Activated T-cell treated with anti-CD3 and anti-CD28 coated beads for 48 hours (primary cell): ENCODE measurements at places on chromosomes 7 and 10.

- DNase-seq, result no peak
These were observed 102.1 kb downstream of the OSBPL3 start for GRCh38 chr7:24877790-24878311.

DNA sequence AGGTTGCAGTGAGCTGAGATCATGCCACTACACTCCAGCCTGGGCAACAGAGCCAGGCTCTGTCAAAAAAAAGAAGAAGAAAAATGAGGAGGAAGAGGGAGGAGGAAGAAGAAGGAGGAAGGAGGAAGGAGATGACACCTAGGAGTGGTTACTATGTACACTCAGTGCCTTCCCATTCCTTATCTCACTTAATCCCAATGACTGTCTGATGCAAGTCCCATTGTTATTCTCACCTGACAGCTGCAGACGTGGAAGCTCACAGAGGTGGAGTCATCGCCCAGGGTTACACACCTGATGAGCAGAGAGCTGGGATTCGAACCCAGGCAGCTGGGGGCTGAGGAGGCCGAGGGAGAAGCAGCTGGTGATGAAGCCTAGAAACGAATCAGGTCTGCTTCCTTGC lies 258.8 kb downstream of the SNX10 start:
- no peak for DNase-seq

DNA sequence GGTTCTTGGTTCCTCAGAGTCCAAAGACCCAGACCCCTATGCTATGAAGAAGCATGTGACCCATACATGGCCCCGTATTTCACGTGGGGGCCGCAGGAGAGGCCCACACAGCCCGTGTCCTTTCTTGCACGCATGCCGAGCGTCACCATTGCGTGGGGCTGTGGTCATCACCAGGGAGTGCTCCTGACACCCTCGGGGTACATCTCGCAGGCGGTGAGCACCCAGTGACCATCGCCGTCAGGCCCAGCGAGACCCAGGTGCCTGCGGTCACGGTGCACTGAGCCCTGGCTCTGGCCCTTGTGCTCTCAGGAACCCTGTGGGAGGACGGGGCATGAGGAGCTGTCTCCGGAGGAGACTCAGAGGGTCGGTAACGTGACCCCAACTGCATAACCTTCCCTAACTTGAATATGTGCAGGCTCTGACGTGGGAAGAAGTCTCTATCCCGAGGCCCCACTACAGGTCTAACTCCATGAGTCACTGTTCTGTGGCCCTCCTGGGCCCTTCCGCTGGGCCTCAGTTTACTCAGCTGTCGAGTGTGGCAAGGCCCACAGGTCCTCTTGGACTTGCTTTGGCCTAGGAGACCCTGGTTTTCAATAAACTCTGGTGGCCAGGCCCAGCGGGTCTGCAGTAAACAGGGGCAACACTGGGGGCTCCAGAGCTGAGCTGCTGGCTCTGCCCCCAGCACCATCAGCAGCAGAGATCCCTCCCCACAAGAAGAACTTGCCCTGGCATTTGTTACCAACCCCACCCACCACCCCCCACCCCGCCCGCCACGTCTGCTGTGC lies 503.9 kb downstream of the PTPRN2 start:
- DNase-seq, result no peak

DNA sequence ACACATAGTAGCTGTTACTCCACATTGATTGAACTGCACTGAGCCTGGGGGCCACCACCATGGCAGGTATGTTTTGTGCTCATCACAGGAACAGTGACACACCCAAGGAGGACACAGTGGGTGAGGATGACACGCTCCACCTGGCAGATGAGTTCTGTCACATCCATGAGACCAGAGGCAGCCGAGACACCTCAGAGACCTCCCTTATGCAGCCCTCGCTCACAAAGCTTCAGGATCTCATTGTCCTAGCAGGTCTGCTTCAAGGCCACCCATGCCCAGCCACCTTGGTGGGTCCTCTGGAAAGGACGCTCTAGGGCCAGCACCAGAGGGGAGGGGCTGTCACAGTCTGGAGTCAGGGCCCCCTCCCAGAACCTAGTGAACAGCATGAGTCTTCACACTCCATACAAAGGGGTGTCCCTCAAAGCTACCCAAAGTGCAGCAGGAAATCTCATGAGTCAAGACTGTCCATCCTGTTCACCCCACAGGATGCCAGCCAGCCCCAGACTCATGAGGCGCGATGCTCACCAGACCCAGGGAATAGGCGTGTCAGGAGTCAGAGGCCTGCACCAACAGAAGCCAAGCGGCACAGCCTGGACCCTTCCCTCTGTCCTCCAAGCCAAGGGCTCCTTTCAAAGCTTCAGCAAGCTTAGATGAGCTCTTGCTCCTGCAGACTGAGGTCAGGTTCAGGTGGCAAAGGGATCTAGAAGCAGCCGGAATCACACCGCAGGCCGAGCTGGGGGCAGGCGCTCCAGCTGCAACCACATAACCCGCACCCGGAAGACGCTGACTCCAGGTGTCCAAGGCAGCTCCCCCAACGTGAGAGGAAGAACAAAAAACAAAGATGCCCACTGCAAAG lies 9.6 kb downstream of the FAM53B start:
- no peak for DNase-seq

DNA sequence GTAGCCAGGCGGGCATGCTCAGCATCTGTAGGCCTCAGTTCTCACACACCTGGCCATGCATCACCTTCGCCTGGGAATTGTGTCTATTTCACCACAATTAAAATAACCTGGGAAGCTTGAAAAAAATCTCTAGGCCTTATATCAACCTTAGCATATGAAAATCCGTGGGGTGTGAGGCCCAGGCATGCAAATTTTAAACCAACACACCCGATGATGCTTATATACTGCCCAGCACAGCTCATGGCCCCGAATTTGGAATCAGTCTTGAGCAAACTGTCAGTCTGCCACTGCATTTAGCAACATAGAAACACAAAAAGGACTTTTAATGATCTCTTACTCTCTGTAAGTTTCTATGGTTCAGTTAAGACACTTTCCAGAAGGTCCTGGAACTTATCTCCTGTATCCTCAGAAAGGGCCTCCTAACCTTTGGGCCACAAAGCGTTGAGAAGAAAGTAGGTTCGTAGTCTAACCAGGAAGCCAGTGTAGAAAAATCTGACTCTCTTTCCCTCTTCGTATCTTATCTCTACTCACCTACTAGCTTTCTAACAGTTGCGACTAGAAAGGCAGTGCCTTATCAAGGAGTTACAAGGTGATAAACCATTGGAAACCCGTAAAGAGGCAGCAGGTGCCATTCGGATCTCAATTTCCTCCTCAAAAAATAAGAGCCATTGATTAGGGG lies 12.0 kb upstream of the DMBT1 start:
- DNase-seq, result no peak

GRCh38 chr10:69376662-69377061 lies 40.1 kb downstream of the TACR2 start:
- DNase-seq, result no peak

DNA sequence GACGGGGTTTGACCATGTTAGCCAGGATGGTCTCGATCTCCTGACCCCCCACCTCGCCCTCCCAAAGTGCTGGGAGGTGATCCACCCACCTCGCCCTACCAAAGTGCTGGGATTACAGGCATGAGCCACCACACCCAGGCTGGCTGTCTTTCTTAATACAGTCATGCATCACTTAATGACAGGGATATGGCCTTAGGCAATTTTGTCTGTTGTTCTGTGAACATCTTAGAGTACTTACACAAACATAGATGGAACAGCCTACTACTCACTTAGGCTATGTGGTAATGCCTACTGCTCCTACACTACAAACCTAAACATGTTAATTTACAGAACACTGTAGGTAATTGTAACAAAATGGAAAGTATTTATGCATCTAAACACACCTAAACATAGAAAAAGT lies 106.6 kb upstream of the KCNMA1 start:
- DNase-seq, result no peak

- no peak for DNase-seq
These were observed 38.3 kb downstream of the AHCYL2 start for GRCh38 chr7:129263168-129263567.

GRCh38 chr10:19882621-19883020 lies 66.4 kb downstream of the PLXDC2 start:
- no peak for DNase-seq

DNA sequence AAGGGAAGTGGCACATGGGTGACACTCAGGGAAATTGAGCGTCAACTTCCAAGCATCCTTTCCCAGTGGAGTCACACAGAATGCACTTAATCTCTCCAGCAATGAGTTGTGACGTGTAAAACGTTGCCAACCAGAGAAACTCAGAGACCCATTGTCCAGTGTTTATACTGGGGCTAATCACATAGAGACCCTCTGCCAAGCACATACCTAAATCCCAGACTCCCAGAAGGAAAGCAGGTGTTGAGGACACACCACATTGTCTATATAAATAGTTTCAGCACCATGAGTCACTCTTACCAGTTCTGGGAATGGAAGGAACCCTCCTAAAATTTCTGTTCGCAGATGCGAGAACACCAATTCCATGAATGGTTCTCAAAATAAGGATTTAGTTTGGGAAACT lies 76.4 kb upstream of the BET1 start:
- DNase-seq, result no peak

- DNase-seq, result no peak
These were observed 277.6 kb upstream of the SORCS1 start for GRCh38 chr10:107442035-107442505.

GRCh38 chr7:29139191-29139590 lies 7.1 kb downstream of the CPVL start:
- DNase-seq, result no peak

DNA sequence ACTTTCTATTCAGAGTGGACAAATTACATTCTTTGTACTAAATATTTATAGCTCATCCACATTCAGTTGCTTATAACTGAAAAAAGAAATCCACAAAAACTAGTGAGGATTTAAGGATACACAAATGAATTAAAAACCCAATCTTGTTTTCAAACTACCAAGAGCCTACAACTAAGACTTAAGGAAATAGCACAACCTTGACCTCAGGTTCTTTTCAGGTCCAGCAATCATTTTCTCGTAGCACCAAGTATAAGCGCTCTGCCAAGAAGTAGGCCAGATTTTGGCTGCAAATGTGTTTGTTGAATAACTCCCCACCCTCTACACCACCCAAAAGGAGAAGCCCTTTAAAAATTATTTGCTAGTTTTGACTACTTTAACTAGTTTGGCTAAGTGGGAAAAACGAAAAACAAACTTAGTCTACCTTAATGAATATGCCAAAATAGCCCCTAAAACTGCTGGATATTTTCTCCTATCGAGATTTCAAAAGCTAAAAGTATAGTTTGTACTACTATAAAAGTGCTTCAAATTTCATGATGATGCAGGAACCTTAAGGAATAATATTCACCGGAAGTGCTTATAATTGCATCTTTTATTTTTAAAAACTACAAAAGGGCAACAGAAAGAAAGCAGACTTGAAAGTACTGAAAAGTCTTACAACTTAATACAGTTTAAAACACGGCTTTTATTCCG lies 2.7 kb upstream of the KMT2E start:
- DNase-seq, result no peak

DNA sequence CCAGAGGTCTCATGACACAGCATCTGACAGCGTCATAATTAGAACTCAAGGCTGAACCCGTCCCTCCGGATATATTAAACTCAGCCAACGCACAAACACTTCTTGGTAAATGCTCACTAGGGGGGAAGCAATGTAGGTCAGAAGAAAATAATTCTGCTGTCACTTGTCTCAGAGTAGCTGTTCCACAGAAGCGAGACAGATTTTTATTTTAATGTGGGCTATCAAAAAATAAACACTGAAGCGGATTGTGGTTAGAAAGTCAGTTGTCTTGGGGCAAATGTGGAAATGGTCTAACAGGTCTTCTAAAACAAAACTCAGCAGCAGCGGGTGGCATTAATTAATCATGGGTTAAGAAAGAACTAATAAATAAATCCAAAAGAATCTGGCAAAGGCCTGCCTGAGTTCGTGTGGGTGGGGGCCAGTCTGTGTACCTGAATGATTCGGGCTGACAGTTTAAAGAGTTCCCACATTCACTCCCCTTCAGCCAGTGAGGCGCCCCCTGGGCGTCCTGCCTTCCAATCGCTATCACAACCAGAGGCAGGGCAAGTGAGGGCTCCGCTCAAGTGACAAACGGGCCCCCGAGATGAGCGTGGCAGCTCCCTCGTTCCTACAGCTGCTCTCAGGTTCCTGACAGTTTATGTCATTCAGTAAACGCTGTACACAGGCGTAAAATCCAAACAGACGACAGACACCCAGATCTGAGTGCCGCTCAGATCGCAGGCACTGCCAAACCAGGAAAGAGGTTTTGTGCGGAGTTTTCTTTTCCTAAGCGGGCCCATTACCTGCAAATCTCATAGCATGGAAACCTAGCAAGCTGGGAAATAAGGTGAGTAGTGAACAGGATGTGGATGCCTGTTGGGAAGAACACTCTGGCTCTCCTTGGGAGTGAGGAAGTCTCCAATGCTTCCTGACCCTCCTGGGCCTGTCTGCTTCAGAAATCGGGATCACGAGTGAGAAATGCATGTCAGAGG lies 52.9 kb downstream of the NRAP start:
- DNase-seq, result no peak

GRCh38 chr10:71059054-71059818 lies 153.1 kb upstream of the UNC5B start:
- no peak for DNase-seq

DNA sequence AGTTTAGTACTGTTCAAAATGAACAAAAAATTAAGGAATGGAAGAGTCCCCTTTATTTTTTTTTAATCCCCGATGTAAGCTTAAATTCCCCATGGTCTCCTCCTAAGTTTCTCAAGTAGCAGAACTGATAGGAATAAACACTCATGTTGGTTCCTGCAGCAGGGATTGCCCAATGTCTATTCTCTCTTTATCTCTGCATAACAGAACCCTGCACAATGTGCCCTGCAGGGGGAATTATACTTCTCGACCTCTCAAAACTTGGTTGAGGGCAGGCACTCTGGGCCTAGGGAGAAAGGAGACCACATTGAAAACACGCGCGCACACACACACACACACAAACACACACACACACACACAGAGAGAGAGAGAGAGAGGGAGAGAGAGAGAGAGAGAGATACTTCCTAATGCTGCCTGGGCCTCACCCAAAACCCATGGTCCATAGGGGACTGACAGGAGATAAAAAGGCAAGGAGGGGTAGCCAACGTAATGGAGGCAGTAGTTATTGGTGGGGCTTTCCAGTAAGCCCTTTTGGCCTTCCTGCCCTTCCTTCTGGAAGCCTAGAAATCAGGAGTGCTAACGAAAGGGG lies 22.7 kb downstream of the JAZF1 start:
- DNase-seq, result no peak

DNA sequence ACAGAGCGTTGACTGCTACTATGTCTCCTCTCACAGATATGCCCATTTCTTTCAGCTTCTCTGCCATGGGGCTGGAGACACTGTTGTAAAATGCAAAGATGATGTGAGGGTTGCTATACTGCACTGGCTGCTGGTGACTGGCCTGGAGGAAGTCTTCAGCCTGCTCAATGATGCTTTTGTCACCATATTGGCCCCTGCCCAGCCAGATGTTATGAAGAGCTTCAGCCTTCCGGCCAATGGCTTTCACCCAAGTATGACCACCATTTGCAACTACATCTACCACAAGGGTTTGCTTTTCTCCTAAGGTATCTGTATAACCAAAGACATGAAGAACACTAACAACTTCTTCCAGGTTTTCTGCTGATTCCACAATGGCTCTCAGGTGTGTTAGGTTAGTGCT lies 1.6 kb downstream of the C7orf25 start:
- no peak for DNase-seq

- no peak for DNase-seq
These were observed 41.9 kb upstream of the TNKS2 start for GRCh38 chr10:91756286-91756685.

GRCh38 chr10:28418069-28418468 lies 114.8 kb upstream of the WAC start:
- DNase-seq, result no peak
